ENCODE measurements at places on chromosomes 4 and X.

- DNase-seq, result no peak
Observed at GRCh38 chr4:174156239-174156826, 127.1 kb downstream of the FBXO8 start.

GRCh38 chr4:156710365-156711192 is 261.0 kb downstream of the PDGFC start:
- no peak for DNase-seq

DNA sequence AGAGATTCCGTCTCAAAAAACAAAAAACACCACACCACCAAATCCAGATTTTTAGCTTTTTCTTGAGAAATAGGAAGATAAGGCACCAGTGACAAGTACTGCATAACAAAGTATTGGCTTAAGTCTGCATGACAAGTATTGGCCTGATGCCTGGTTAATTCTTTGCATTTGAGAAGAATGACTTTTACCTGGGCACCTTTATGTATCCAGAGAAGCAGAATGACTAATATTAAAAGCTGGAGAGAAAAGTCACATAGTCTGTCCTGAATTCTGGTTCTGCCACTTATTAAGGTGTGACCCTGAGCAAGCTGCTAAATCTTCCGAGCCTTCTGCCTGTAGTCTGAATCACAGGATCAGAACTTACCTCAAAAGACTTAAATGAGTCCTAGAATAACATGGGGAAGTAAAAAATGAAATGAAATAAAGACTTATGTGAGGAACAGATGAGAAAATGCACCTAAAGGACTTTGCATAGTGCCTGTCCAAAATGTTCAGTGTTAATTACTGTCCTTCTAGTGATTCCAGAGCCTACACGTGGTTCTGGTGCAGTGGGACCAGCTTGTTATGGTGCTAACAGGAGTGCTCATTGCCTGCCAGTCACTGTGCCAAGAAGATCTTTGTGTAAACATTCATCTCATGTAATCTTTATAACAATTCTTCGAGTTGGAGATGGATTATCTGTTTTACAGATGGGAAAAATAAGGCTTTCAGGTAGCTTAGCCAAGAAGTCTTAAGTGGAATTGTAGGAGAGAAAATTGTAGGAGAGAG is 31.6 kb downstream of the UGDH start:
- DNase-seq, result no peak

DNA sequence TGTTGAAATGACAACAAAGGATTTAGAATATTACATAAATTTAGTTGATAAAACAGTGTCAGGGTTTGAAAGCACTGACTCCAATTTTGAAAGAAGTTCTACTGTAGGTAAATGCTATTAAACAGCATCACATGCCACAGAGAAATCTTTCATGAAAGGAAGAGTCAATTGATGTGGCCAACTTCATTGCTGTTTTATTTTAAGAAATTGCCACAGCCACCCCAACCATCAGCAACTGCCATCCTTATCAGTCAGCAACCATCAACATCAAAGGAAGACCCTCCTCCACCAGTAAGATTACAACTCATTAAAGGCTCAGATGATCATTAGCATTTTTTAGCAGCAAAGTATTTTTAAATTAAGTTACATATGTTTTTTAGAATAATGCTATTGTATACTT is 54.6 kb upstream of the RAB9B start:
- DNase-seq, result no peak

DNA sequence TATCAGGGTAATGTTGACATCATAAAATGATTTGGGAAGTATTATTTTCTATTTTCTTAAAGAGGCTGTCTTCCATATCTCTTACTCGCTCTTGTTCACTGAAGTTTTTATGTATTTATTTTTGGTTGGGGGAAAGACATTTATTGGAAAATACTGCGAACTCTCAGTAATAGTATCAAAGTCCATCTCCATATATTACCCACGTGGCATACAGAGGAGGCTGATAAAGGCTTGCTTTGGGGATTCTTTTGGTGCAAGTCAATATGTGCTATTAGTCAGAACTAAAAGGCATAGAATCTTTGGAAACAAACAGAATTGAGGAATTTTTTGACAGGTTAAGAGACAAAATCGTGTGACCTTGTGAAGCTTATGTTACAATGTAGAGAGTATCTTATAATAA is 101.3 kb downstream of the NYX start:
- DNase-seq, result no peak

DNA sequence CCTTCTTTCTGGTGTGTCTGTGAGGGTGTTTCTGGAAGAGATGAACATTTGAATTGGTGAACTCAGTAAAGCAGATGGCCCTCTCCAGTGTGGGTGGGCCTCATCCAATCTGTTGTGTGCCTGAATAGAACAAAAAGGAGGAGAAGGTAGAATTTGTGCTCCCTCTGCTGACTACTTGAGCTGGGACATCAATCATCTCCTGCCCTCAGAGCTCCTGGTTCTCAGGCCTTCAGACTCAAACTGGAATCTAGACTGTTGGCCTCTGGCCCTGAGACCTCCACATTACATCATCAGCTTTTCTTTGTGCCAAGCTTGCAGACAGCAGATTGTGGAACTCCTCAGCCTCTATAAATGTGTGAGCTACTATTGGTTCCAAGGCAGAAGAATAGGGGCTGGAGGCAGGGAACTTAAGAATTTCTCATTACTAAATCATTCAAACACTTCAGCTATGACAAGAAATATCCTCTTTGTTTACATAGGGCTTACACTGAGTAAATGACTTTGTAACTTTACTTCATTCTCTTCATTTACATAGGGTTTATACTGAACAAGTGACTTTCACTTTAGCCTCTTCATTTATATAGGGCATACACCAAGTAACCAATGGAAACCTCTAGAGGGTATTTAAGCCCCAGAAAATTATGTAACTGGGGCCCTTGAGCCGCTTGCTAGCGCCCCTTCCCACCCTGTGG is 86.9 kb upstream of the NWD2 start:
- DNase-seq, result no peak

DNA sequence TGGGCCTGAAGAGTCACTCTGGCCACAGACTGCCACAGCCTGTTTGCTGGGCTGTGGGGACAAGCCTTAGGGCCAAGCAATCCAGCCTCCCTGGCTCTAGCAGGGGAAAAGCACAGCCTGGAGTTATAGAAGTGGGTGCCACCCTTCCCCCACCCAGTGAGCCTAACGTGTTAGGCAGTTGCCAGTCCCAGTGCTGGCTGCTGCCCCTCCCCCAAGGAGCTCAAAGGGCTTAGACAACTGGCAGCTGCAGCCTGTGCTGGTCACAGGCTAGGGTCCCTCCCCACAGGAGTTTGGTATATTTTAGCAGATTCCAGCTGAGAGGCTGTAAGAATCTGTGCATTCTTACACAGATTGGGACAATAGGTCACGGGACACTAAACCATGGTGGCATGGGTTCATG is 370.3 kb upstream of the FGF16 start:
- DNase-seq, result no peak

- DNase-seq, result no peak
Observed at GRCh38 chrX:115584696-115585095, 23.7 kb downstream of the PLS3 start.

- DNase-seq, result no peak
Observed at GRCh38 chr4:144179152-144179739, 38.7 kb upstream of the GYPA start.

GRCh38 chrX:67436867-67437266 is 107.0 kb upstream of the AR start:
- DNase-seq, result no peak

DNA sequence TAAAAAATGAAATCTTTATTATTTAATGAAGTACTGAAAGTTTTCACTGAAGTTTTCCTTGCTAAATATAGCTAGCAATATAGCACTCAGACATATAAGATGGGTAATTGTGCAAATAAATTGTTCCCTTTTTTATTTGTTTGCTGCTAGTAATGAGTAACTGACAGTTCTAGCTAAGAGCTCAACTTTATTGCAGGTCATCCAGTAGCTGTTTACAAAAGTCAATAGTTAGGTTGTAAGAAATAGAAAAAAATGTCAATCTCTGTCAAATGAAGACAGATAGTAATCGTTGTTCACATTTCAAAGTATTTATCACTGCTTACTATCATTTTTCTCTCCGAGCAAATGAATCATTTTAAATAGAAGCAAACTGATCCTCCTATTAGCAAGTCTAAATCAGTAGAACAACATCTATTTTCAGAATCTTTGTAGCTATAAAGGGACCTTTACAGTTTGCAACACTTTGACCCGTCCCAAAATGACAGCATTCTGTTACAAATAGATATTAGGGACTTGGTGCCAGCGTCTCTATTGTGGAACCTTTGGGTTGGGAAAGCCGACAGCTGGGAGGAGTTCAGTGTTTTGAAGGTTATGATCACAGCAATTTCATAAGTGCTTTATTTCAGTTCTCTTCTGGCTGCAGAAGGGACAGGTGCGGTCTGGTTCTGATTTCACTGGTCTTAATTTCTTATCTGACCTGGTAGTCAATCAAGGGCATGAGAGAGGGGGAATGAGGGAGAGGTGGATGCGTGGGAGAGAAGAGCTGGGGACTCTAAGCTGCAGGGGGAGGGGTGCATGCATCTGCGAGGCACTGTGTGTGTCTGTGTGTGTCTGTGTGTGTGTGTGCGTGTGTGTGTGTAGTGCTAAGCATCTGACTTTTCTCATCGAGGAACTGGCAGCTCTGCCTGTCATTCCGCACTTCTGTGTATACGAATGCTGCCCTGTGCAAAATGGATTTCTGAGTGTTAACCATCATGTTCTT is 227.9 kb upstream of the PITX2 start:
- no peak for DNase-seq

- no peak for DNase-seq
Observed at GRCh38 chr4:16197876-16198665, 28.2 kb downstream of the TAPT1 start.

DNA sequence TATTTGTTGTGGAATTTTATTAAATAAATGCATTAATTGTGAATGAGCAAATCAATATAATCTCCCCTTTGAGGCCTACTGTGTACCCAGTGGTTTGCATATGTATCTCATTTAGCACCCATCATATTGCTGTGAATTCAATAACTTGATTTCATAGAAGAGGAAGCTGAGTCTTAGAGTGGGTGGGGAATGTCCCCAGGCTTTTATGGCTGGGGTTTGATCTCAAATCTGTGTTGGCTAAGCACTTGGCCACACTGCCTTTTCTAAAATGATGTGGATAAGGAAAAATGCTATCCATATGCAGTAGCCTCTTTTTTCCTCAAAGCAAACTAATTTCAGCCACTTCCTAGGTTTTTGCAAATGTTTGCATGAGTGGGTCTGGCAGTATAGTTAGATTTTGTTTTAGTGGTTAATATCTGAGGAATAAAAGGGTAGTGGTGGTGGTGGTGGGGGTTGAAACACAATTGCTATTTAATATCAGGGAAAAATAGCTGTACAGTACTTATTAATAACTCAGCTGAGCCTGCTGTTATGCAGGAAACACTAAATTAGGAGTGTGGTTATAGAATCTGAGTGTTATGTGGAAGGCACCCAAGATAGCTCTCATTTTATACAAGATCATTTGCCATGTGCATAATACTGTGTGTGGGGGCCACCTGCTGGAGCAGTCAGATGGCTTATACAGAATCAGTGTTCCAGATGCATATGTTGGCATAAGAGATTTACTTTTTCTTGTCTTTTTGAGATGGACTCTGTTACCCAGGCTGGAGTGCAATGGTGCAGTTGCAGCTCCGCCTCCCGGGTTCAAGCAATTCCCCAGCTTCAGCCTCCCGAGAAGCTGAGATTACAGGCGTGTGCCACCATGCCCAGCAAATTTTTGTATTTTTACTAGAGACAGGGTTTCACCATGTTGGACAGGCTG is 108.0 kb downstream of the TMEM131L start:
- DNase-seq, result peak; percentile 45

All from stimulated activated CD8-positive, alpha-beta memory T cell treated with anti-CD3 and anti-CD28 coated beads, Interleukin-4, amount 100 ng/mL, for 1 hour (primary cell).